ENCODE measurements at places on chromosomes 7 and 10.

DNA sequence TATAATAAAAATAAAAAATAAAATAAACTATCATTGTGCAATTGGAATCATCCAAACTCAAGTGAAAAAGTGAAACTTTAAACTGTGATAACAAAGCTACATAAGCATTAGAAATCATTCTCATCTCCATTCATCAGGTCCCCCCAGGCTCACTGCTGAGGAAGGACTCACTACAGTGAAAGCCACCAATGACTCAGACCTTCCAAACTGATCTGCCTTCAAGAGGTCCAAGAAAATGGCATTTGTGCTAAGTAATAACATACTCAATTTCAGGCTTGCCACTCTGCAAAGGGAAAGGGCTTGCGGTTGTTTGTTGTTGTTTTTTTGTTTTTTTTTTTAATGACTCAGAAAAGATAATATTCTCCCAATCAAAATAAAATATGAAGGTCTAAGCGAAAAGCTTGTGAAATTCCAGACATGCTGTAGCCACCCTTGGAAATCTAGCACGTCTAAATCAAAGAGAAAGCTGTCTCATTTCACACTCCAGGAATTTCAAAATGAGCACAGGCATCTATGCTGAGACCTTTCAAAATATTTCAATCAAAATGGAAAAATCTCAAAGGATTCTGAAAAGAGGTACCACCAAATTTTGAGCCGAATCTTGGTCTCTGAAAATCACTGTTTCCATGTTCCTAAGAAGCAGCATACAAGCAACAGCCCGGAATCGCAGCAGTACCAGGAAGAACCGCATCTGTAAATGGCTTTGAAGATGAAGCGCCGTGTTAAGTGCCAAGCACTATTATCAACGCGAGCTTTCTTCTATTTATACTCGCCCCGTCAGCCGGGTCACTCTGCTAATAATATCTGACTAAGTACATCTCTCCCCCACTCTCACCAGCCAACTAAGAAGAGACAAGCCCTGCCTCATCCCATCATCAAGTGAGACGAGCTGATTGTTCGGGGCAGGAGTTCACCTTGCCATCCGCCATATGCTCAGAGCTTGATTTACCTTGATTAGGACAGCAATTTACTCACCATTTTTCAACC lies 13.5 kb downstream of the SFMBT2 start:
- DNase-seq, result no peak

DNA sequence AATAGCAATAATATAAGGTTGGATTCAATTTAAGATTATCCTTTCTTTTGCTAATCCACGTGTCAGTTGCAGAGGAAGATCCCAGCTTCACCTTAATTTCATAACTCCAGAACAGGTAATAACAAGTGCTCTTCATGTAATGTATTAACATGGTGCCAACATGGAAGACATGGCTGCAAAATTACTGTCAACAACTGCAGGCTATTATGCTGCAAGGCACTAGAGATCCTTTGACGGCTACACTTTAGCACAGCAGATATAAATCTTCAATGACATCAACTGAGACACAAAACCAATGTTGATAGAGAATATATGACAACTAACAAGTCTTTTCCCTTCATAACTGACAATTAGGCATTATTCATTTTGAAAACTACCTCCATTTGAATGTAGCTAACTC lies 96.1 kb downstream of the RNF133 start:
- DNase-seq, result no peak

- no peak for DNase-seq
Measured at GRCh38 chr10:72564596-72564995, 61.3 kb downstream of the MICU1 start.

DNA sequence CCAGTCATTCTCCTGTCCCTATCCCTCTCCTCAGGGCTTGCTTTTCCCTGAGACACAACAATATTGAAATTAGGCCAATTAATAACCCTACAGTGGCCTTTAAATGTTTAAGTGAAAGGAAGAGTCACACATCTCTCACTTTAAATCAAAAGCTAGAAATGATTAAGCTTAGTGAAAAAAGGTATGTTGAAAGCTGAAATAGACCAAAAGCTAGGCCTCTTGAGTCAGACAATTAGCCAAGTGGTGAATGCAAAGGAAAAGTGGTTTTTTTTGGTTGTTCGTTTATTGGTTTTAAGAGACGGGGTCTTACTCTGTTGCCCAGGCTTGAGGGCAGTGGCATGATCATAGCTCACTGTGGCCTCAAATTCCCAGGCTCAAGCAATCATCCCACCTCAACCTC lies 9.7 kb upstream of the ATAD1 start:
- DNase-seq, result no peak

- DNase-seq, result no peak
Measured at GRCh38 chr7:50416527-50417182, 33.5 kb downstream of the FIGNL1 start.

DNA sequence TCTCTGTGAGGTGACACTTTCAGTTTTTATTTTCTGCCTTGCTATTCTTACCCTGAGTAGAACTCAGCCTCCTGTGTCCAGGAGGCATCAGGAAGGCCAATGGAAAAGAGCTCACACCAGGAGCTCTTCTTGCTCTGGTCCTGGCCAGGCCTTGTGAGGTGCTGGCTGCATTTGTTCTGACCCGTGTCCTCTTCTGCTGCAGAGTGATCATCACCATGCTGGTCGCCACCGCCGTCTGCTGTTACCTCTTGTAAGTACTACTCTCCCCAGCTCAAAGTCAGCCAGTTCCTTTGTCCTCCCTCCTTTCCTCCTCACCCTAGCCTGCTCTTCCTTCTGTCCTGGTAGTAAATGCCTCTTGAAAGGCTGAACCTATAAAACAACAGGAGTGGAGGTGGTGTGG lies 1.6 kb downstream of the ATP6V0E2 start:
- DNase-seq, result no peak

DNA sequence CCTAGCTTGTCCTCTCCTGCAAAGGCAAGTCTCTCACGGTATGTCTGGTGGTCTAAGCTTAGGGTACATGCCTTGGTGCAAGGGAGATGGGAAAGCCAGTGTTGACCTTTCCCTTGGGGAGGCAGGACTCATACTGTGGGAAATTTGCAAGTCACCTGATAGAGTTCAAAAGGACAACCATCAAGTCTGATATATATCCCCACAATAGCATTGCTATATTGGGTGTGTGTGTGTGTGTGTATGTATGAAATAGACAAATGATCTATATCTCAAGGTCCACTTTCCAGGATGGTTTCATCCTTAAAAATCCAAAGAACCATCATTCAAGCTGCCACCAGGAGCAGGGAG lies 12.2 kb upstream of the FFAR4 start:
- no peak for DNase-seq

GRCh38 chr7:47470567-47471357 lies 111.1 kb downstream of the TNS3 start:
- no peak for DNase-seq

- DNase-seq, result no peak
Measured at GRCh38 chr7:95577137-95577536, 19.2 kb downstream of the PDK4 start.

GRCh38 chr7:46253520-46253919 lies 332.4 kb upstream of the IGFBP3 start:
- no peak for DNase-seq

GRCh38 chr7:80732630-80733029 lies 94.2 kb downstream of the CD36 start:
- DNase-seq, result no peak

GRCh38 chr7:16778476-16778875 lies 24.9 kb downstream of the TSPAN13 start:
- no peak for DNase-seq

DNA sequence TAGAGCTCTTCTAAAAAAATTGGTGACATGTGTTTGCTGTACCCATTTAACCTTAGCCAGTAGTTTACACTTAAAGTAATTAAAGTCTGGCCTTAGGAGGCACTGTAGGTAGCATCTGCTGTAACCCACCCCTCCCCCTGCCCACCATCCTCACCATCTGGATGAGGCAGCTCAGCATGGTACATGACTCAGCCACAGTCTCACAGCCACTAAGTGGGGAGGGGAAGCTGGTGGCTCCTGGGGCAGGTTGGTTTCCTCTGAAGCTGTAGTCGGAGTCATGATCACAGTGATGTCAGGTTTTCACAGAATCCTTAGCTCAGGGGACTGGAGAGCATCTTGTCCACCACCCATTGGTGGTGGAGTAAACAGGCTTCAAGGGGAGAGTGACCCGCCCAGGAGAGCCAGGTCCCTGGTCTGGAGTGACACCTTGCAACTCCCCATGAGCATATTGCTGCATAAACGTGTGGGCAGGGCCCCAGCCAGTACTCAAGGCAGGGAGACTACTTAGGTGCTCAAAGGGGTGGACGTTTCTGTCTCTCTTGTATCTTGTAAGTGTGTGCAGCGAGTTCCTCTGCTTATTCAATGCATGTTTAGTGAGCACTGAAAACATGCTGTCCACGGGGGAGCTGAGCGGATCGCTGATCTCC lies 125.9 kb downstream of the GRK5 start:
- no peak for DNase-seq

DNA sequence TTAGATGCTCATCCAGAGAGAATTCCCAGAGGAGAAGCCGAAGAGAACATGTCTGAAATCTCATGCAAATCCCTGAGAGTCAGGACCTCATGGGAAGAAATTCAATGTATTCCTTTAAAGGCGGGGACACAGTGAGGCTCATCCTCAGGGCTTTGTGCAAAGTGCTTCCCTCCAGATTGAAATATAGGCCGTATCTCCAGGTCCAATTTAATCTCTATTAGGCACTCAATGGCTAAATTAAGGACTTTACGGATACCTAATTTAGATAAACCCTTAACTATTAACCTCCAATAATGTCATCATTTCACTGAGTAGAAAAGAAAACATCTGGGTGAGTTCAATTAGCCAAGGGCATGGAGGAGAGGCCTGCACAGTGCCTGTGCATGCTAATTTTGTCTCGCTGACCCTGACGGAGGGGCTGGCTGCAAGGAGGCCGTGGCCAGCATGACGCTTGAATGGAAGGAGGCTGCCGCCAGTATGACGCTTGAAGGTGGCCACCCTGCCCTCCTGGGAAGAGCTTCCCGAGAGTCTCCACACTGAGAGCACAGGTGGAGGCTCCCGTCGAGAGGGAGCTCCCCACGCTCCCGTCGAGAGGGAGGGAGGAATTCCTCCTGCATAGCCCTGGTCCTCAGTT lies 287.6 kb downstream of the ADARB2 start:
- DNase-seq, result no peak

DNA sequence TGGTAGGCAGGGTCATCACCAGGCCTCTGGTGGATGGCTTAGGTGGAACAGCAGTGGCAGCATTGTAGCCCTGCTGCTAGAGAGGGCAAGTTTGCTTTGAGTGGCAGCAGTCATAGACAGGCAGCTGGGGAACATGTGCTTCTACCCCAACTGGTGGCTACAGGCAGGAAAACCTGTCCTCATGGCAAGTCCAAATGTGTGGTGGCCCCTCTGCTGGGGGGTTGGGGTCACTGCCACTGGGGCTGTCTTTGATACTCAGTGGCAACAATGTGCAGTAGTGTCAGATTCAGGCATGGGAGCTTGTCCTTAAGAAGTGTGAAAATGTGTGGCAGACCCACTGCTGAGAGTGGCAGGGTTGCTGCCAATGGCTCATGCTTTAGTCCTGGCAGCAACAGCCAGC lies 186.2 kb upstream of the NPSR1 start:
- DNase-seq, result no peak

DNA sequence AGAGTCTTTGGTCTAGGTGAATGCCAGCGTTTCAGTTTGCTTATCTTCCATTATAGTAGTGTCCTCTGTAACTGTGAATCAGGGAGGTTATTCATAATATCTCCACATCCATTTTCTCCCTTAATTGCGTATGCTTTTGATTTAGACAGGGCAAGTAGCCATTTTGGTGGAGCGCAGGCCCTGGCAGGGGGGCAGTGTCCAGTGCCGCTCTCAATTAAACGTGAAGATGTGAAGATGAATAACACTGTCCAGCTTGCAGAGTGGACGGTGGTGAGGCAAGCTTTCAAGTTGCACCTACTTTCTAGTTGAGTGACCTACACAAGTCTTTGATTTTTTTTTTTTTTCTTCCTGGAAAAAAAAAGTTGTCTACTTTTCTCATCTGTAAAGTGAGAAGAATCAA lies 4.5 kb downstream of the TSPAN14 start:
- DNase-seq, result no peak

- DNase-seq, result no peak
Measured at GRCh38 chr7:27576360-27576944, 86.2 kb downstream of the HIBADH start.

GRCh38 chr10:73517166-73517888 lies 21.5 kb upstream of the PPP3CB start:
- no peak for DNase-seq

- no peak for DNase-seq
Measured at GRCh38 chr7:155950898-155951553, 138.8 kb upstream of the SHH start.

- no peak for DNase-seq
Measured at GRCh38 chr7:13757841-13758240, 231.6 kb downstream of the ETV1 start.

DNA sequence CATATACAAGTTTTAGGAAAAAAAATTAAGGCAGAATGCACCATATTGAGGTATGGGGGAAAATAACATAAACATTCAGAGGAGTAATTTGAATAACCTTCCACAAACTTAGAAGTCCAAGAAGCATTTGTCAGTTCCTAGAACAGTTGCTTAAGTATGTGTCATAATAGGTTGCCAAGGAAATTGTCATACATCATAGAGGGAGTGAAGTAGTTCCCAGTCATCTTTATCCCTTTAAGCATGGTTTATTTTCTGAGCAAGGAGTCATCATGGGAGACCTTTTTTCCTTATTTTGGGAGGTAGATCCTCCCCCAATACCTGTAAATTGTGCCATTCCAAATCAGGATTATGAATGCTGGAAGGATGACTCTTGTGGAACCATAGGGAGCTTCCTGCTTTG lies at the start of gene SSMEM1:
Gene SSMEM1 (plus strand): TSS at position 219 of the 400 bp plus-strand sequence. CDS start 51 bp downstream, at position 270.
- no peak for DNase-seq

GRCh38 chr10:12349629-12350166 lies 351 bp downstream of the CAMK1D start:
- no peak for DNase-seq

- DNase-seq, result no peak
Measured at GRCh38 chr10:64619102-64619501, 1097.9 kb downstream of the REEP3 start.

GRCh38 chr7:156764016-156764669 lies 123.6 kb downstream of the RNF32 start:
- no peak for DNase-seq

GRCh38 chr7:137316648-137317353 lies 26.7 kb downstream of the PTN start:
- DNase-seq, result no peak

GRCh38 chr7:129522088-129522970 lies 20.0 kb downstream of the SMKR1 start:
- no peak for DNase-seq

GRCh38 chr10:74207691-74208480 lies 56.9 kb downstream of the ADK start:
- DNase-seq, result no peak

DNA sequence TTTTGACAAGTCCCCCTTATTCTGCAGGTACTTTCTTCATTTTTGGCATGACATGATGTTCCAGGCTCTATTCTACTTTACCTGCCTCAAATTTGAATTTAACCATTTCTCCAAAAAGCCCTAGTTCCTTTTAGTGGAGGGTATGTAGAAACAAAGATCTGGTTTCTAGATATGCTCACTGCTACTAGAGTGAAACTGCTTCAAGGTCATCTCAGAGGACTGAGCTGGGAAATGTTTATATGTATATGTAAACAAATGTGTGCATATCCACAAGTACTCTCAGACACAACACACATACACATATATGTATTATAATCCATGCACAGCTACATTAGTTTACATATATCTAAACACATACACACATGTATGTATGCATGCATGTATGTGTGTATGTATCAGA lies 69.1 kb downstream of the ICA1 start:
- DNase-seq, result no peak

Measured in T follicular helper cell (primary cell).